ENCODE measurements at places on chromosomes 6 and 20.

DNA sequence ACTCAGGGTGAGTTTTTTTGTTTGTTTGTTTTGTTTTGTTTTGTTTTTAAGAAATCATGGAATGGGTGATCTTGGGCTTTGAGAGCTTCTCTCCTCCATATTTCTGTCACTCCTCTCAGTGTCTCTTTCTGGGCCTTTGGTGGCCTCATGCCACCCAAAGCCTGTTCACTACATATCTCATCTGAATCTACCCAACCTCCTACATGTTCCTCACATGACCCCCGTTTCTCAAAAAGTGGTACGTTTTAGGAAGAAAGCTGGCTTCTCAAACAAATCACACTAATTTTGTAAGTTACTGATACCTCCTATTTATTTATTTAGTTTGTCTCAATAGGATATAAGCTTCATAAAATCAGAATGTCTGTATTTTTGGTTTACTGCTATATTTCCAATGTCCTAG is 80.0 kb downstream of the SESN1 start:
- DNase-seq: no peak

- DNase-seq: no peak
Observed at GRCh38 chr6:72748759-72749158, 126.9 kb downstream of the KCNQ5 start.

GRCh38 chr6:22921828-22922227 is 352.5 kb downstream of the HDGFL1 start:
- DNase-seq: no peak

DNA sequence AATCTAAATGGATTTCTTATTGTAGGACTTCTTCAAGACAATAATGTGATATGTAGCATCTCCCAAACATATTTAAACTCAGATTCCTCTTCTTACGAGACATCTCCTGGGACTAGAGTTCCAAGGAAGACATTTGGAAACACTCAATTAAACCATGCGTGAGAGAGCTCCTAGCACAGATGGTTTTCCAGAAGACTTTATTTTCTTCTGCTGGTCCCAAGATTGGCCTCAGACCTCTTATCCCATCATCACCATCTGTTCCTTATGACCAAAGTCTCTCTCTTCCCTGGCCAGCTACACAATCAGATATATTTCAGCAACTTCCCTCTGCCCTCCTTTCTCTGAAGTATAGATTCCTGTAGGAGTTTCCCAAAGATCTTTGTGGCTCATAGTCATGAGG is 93.2 kb upstream of the JARID2 start:
- no peak for DNase-seq

- no peak for DNase-seq
Observed at GRCh38 chr20:50376888-50377459, 133.2 kb upstream of the PTPN1 start.

GRCh38 chr6:4647414-4648365 is 128.5 kb upstream of the CDYL start:
- DNase-seq: peak; percentile 68

All from activated CD8-positive, alpha-beta memory T cell treated with anti-CD3 and anti-CD28 coated beads for 24 hours (primary cell).